ENCODE measurements at places on chromosomes 7 and 10.
A peak's percentile ranks its signal among the peaks of the same experiment; 100 is the strongest.

DNA sequence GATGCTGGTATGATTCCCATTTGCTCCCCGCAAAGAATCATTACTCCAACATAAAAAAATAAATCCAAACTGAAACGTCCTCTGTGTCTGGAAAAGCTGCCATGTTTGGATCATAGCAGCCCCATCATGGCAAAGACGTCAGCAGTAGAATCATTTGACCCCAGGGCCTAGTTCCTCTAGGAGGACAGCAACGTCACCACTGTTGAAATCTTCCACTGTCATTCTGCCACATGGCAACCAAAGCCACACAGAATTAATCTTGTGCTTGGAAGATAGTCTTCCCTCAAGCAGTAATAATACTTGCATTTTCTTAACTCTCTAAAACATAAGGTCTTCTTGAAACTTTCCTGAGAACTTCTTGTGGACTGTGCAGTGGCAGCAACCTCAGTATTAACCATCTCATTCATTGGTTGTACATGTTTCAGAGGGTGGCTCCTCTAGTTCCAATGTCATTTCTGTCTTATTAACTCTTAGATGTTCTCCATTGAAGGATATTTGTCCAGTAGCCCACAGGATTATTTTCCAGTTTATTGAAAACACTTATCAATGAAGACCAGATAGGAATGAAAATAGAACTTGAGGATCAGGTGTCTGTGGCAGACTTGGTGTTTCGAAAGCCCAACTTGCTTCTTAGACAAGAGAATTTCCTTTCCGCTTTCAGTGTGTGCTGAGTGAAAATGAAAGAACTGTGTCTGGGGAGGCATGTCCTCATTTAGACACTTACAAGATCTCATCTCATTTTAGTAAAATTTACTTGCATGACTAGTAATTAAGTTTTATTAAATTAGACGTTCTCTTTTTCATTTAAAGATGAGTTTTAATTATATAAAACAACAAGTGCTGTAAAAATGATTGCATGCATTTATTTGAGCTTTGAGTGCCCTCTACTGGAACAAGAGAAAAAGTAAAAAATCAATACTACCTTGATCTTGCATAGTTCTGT lies 28.9 kb upstream of the INHBA start:
- no peak for DNase-seq

- no peak for DNase-seq
Measured at GRCh38 chr10:6721480-6721879, 141.4 kb upstream of the PRKCQ start.

DNA sequence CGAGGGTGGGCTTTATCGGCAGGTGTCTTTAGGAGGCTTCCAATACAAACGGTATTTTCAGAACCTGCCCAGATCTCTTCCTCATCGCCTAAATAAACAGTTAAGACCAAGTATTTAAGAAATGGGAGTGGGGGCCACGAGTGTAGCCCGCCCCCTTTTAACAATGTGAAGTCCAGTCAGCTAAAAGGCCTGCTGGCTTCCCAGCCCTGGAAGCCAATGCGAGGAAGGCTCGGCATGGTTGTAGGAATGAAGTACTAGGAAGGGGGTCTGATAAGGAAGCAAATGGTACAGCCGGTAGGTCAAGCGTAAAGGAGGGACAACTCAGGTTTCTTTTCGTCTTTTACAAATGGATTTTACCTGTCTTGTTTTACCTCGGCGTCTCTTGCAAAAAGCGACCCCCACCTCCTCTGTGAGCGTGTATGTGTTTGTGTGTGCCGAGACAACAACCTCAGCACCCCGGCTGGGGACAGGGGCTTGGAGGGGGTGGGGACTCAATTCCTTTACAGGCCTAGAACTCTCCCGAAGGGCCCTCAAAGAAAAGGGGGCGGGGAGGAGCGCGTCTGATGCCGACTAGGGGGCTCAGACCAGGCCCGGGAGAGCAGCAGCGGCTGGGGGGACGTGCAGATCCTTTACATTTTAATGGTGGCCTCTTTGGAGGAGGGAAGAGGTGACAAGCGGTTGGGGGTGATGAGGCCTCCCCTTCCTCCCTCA lies 147.6 kb downstream of the GPR85 start:
- no peak for DNase-seq

DNA sequence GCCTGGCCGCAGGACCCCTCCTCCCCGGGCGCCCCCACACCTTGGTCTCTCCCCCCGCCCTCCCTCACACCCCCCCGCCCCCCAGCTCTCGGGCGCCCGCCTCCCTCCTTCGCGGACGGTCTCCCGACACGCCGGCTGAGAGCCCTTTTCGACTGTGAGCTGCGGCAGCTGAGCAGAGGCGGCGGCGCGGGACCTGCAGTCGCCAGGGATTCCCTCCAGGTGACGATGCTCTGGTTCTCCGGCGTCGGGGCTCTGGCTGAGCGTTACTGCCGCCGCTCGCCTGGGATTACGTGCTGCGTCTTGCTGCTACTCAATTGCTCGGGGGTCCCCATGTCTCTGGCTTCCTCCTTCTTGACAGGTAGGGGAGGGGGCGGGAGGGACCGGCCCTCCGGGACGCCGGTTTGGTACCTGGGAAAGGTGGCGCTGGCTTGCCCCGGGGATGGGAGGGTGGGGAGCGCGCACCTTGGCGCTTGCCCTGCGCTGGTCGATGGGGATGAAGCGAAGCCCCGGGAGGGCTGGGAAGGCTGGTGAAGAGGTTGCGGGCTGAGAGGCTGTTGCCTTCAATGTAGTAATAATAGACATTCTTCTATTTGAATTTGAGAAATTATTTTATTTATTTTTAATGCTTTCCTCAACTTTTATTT lies at the start of gene BMPER:
Gene BMPER, plus strand, starts transcription at position 151 of the 644 bp plus-strand sequence. Its CDS starts 75 bp downstream, at position 226.
- no peak for DNase-seq

GRCh38 chr10:31143331-31143935 lies 111.8 kb upstream of the ZNF438 start:
- DNase-seq = no peak

DNA sequence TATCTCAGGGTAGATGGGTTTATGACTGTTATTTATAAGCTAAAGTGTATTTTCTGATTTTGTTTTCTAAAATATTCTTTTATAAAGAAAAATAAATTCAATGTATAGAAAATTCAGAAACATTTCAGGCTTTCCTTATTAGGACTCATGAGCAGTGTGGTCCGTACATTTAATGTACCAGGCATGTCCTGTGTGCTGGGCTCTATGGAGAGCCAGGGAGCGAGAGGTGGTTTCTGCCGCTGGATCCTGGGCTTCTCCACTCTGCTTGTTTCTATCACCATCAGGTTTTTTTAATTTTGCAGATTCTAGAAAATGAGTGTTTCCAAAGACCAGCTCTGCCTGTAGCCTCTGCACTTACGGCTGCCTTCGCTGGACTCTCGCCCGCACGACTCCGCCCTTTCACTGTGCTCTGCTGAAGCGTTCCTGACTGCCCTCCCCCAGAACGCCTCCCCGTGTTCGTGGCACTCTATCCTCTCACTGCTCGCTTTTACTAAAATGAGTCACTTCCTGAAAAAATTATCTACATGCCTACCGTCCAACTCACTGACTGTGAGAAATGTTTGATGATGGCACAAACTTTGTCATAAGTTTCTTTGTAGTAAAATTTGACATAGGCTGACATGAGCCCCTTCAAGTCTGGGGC lies 188.5 kb downstream of the ZMYND11 start:
- DNase-seq = peak; percentile 28

GRCh38 chr10:103463499-103463898 lies 4.8 kb upstream of the CALHM1 start:
- DNase-seq = no peak

- no peak for DNase-seq
Measured at GRCh38 chr10:86367152-86367951, 757 bp upstream of the GRID1 start.

DNA sequence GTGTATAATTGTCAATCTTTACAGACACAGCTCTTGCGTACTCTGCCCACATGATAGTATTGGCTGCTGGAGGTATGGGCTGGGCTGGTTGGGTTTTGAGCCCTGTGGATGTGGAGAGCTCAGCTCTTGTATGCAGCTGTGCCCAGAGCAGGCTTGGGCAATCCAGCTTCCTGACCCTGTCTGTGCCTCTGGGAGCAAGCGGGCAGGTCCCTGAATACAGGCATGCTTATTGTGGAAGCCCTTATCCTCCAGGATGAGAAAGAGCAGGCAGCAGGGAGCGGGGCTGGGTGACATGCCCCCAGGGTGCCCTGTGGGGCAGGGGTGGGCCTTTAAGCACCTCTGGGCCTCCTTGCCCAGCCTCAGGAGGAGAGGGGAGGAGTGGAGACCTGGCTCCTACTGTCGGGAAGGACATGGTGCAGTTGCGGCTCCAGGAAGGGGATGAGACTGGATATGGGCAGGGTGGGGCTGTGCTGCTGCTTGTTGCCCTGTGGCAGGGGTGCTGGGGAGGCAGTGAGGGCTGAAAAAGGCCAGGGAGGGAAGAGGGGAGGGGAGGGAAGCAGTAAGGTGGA lies 32.7 kb upstream of the SH2D4B start:
- DNase-seq = no peak

- DNase-seq = no peak
Measured at GRCh38 chr7:26166684-26167266, 14.8 kb downstream of the NFE2L3 start.

- DNase-seq = no peak
Measured at GRCh38 chr10:82277591-82277990, 402.6 kb downstream of the NRG3 start.

DNA sequence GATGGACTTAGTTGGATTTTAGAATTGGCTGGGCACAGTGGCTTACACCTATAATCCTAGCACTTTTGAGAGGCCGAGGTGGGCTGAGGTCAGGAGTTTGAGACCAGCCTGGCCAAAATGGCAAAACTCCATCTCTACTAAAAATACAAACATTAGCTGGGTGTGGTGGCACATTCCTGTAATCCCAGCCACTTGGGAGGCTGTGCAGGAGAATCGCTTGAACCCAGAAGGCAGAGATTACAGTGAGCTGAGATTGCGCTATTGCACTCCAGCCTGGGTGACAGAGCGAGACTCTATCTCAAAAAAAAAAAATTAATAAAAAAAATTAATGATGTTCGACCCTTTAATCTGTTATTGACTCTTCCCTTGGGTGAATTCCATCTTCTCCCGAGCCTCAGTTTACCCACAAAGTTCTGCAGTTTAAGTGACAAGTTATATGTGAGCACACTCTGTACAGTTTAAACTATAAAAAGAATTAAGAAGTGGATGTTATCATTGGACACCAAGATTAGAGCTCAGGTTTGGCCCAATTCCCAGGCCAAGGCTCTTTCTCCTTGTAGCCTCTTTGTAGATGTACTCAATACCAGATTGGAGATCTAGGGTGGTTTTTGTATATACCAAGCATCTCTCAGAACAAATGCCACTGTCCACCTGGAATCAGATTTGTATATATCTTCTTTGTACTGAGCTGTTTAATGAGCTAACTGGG lies 15.0 kb downstream of the KAT6B start:
- no peak for DNase-seq

DNA sequence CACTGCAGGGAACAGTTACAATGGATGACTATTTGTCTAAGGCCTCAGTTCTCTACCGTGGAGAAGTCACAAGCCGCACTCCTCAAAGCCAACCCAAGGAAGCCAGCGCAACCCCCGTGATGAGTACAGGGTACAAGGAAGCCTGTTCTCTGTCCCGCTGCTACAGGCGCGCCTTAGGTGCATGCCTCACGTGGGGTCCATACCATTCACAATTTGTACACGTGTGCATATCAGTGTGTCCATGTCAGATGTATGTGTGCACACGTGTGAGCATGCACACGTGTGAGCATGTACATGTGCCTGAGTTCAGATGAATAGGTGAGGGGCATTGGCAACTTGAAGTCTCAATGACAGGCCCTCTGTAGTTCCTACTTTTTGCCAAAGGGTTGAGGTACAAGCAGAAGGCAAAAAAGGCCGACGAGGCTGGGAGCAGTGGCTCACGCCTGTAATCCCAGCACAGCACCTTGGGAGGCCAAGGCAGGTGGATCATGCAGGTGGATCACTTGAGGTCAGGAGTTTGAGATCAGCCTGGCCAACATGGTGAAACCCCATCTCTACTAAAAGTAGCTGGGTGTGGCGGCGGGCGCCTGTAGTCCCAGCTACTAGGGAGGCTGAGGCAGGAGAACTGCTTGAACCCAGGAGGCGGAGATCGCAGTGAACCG lies 62.8 kb downstream of the CTBP2 start:
- no peak for DNase-seq

GRCh38 chr10:101003639-101004206 lies 4.1 kb downstream of the LZTS2 start:
- no peak for DNase-seq

DNA sequence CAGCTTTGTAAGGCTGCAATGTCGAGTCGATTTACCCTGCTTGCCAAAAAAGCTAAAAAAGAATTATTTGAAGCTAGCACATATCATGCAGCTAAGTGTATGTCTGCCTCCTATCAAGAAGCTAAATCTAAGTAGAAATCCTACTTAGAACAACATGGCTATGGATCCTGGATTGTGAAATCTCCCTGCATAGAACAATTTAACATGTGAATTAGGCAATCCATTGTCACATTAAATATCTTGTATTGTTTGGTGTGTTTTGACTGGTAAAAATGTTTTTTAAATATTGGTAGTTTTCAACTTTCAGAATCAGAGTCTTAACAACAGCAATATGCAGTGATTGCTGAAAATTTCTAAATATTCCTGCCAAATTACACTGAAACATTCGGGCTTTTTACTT lies 73.3 kb downstream of the SKIDA1 start:
- DNase-seq = no peak

GRCh38 chr10:89589101-89589720 lies 53.8 kb upstream of the SLC16A12 start:
- DNase-seq = no peak

DNA sequence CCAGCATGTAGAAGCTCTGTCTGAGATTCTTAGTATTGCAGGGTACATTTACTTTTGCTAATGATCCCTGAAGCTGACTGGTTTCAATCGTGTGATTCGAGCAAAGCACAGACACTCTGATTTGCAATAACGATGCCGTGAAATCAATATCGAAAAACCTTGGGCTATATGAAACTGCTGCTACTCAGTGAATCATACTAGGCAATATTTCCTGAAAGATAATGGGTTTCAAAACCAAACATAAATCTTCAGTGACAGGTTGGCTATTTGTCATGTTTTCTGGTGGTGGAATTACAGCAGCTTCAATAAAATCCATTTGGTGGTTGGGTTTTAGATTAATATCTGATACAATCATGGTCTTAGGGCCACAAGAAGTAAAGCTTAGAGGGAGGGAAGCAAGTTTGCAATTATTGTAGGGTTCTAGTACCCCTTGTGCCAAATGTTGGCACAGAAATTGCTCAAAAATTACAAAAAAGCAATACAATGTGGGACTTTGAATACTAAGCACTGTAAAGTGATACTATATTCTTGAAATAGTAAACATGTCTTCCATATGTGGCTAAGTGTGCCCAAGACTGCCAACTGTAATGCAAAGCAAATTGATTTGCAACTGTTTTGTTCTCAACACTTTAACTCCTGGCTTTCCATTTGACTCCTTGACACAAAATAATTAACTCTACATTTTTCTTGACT lies 112.4 kb upstream of the JAZF1 start:
- DNase-seq = no peak
